ENCODE measurements at places on chromosomes 5 and 9. TPM values are rescaled to one million over a fixed set of nuclear protein-coding genes. Genes with fewer than 3 reads are reported as not detected.
A peak's percentile ranks its signal among the peaks of the same experiment; 100 is the strongest.

GRCh38 chr5:172931001-172931536 lies 28.2 kb upstream of the RPL26L1 start:
- DNase-seq, result no peak

- peak; percentile 94 for DNase-seq
These were observed 341.9 kb downstream of the TMEM167A start for GRCh38 chr5:82735160-82735789.

DNA sequence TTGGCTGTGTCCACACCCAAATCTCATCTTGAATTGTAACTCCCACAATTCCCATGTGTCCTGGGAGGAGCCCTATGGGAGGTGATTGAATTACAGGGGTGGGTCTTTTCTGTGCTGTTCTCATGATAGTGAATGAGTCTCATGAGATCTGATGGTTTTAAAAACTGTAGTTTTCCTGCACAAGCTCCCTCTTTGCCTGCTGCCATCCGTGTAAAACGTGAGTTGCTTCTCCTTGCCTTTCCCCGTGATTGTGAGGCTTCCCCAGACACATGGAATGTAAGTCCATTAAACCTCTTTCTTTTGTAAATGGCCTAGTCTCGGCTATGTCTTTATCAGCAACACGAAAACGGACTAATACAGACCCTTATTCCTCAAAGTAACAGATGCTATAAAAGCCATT lies 94.1 kb downstream of the DOCK2 start:
- DNase-seq, result no peak

GRCh38 chr5:73922875-73923557 lies 297.0 kb downstream of the ARHGEF28 start:
- DNase-seq, result no peak

- no peak for DNase-seq
These were observed 8.9 kb upstream of the SLC25A48 start for GRCh38 chr5:135825373-135826220.

DNA sequence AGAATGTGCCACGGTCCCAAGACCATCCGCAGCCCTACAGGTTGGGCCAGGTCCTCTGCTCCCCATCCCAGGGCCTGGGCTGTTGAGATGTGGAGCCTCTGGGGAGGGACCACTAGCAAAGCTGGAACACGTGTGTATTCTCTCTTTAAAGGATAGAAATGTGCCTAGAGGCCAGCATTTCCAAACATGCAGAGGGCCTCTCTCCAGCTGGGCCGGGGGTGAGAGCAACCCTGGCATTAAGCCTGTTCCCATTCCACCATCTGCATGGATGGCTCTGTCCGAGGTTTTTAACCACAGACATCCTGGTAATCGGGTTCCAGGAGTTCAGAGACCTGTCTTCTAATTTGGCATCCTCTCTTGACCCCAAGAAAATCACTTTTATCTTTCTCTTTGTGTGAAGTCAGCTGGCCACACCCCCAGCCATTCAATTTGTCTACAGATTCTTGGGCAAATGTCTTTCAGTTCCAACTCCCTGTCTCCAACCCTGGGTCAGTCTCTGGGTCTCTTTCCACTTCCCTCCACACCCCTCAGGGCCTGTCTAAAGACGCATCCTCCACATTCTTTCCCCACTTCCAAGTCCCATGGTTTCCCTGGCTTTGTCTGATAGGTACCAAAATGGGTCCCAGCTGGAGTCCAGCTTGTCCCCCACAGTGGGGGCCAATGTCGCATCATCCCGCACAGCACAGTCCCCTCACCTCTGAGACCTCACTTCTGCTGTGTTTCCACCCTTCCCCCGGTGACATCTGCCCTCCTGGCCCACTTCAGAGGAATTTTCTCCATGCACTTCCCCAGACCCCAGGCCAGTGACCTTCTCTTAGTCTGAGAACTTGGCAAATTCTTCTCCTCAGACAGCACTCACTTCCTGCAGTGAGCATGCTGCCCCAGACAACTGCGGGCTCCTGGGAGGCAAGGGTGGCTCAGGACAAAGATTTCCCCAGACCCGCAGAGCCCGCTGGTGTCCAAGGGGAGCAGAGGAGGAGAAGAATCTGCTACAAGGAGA lies 56.8 kb downstream of the PTPDC1 start:
- no peak for DNase-seq

DNA sequence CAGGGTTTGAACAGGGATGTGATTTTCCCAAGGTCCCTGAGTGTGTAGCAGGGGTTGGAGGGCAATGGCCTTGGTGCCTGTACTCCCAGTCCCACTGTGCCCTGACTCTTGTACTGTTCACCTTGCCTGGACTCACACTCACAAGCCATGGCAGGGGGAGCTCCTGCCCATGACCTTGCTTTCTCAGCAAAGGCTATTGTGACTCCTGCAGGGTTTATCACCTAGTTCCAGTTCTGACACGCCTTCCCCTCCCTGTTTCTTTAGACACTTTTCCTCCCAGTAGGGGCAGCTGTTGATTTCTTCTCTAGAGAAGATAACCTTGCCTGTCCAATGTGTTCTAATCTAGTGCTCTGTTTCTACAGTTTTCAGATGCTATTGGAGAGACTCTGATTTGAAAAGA lies 139.5 kb downstream of the FSTL4 start:
- DNase-seq, result no peak

DNA sequence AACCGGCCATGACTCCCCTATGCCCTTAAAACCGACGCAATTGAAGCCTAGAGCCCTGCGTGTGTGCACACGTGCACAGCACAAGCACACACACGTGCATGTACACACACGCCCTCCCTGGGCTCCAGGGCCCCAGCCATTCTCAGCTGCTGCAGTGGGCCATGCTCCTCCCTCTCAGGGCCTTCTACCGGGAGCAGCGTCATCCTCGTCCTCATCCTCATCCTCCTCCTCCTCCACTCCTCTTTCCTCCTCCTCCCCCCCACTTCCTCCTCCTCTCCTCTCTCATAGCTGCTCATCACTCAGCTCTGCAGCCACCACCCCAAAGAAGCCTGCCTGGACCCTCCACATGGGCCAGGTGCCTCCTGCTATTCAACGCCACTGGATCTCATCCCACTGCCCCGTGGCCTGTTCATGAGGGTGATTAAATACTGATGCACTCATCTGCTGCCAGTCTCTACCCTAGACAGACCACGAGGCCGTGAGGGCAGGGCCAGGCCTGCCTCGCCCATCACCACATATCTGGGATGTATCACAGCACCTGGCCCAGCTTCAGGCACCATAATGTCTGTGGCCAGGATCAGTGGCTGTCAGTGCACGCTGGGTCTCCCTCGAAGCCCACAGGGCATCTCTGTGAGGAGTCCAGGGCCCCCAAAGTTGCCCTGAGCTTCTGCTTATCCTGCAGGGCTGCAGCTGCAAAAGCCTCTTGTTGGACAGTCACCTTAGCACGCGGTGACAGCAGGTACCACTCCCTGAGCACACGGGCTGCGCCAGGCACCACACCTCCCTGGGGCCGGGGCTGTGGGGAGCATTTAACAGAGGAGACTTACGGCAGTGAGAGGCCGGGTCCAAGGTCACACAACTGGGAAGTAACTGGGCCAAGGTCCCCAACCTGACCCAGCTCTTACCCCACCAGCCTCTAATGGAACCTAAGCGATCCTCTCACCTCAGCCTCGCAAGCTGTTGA lies 9.8 kb downstream of the FAM78A start:
- no peak for DNase-seq

GRCh38 chr5:56106837-56107236 lies 112.1 kb upstream of the IL6ST start:
- DNase-seq, result no peak

DNA sequence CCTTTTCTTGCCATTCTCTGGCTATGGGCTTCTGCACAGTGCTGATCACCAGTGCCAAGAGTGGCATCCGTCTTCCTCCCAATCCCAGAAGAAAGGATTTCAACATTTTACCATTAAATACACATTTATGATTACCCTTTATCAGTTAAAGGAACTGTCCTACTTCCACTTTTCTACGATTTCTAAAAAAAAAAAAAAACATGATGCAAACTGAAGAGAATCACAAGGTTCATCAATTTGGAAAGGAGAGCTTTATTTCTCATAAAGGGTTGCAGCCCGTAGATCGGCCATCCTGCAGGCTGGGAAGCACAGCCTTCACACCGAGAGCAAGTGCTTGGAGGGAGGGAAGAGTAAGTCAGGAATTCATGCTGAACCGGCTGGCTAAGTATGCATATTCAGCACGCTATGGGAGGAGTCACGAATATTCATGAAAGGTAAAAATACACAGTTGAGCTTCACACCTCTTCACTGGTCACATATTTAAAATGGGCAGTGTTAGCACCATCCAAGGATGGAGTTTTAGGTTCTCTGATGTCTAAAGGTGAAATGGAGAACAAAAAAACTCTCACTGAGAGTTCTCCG lies 52.5 kb upstream of the SEMA4D start:
- DNase-seq, result no peak

GRCh38 chr5:177294632-177295031 lies 8.9 kb downstream of the RAB24 start:
- DNase-seq, result no peak

DNA sequence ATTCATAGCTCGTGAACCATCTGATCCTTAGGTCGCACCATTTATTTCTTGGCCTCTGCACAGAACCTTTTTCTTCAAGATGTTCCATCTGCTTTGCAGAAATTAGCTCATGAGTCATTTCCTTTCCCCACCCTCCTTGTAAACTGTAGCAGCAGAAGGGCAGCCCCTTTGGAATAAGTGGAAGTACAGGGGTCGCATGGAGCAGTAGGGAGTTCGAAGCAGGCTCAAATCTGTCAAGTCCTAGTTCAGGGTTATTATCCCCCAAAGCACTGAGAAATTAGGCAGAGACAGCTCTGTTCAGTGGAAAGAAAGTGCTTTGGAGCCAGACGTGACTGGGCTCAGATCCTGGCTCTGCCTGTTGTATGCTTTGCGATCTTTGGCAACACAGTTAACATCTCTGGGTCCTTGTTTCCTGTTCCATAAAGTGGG lies 84.2 kb downstream of the SGCD start:
- DNase-seq, result no peak

- DNase-seq, result no peak
These were observed 203.2 kb downstream of the CD180 start for GRCh38 chr5:66993448-66993847.

- DNase-seq, result peak; percentile 19
These were observed 15.5 kb downstream of the ZBTB34 start for GRCh38 chr9:126875756-126876510.

DNA sequence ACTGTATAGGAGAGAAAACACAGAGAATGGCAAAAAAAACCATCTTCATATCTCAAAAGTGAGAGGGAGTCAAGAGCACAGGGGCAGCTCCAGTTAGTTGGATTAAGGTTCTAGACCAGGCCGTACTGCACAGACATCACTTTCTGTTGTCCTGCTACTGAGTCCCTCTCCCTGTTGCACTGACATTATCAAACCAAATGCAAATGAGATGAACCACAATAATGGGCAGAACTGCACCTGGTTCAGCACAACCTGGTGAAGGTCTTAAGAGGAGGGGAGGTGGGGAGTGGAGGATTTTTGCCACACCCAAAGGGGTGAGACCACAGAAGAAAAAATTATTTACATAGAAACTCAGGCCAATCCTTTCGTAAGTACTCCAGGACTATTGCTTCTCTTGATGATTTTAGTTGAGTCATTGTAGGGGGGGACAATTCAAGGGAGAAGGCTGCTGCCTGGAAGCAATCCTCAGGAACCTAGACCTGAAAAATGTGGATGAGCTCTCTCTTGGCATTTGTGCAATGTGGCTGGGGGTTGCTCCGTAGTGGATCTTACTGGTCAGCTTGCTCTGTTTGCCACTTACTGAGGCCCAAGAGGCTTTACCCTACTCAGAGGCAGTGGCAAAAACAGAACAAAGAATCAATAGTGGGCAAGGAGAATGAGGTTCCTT lies 94.5 kb upstream of the PPP1R2B start:
- no peak for DNase-seq

GRCh38 chr5:173458828-173459609 lies 130.8 kb upstream of the STC2 start:
- no peak for DNase-seq

DNA sequence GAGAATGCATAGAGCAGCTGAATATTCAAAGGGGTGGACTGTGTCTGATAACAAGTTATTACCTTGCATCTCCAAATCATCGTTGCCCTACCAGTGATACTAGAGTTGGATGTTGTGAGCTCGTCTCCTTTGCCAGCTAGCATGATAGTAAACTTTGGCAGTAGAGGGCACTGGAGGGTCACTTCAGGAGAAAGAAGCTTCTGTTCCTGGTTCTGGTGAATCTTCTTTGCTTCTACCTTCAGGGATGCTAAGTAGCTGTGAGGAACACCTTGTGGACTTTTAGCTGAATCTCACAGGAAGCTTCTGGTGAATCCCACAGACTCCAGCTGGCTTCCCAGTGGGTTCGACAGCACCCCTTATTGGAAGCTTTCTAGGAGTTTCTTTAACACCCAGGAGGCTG lies 626.6 kb upstream of the SGCD start:
- no peak for DNase-seq

DNA sequence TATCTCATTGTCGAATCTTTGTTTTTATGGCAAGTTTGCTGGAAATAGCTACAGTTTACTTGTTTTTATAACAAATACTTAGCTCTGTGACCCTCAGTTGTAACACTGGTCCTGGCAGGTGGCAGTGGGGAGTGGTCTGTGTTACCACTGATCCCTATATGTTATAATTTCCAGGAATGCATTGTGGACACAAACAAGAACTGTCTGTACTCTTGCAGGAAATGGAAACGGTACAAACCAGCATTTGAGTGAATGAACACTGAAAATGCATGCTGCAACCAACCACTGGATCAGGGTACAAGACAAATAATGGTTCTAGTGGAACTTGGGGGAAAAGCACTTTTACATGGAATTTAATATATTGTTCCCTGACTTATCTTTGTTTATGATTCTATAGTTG lies 66.5 kb upstream of the PJA2 start:
- no peak for DNase-seq

GRCh38 chr5:160565376-160565775 lies 143.7 kb downstream of the PTTG1 start:
- peak; percentile 43 for DNase-seq

DNA sequence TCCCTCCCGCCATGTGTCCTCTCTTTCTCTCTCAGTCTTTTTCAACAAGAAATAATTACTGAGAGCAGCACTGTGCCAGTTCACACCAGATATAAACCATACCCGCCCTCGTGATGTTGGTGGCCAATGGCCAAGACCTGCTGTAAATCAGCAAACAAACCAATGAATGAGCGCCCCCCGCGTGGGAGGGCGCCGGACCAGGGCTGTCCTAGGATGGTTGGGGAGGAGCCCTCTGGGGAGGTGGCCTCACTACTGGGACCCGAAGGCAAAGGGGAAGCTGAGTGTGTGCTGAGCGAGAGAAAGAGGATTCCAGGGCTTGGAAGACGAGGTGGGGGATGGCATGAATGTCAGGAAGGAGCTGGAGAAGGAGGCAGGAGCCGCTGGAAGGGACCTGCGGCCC lies 51.2 kb upstream of the BARHL1 start:
- DNase-seq, result no peak

The RANBP17 gene
- total RNA-seq, result not detected

The IL31RA gene
- 0.24 TPM for total RNA-seq

The PCDHGA1 gene
- total RNA-seq, result 2.3 TPM

The PDLIM4 gene
- 8.9 TPM for total RNA-seq

The MRPS2 gene
- total RNA-seq, result 88.8 TPM

The PARP8 gene
- 18.0 TPM for total RNA-seq

The FOXD4L4 gene
- total RNA-seq, result not detected

The SLC25A48 gene
- total RNA-seq, result not detected

The RLN2 gene
- not detected for total RNA-seq

The PCDHGA8 gene
- 2.2 TPM for total RNA-seq

The CYLC2 gene
- not detected for total RNA-seq

The PCA3 gene
- not detected for total RNA-seq

The IL13 gene
- total RNA-seq, result not detected

The ARHGEF39 gene
- total RNA-seq, result 25.0 TPM

The OR2K2 gene
- not detected for total RNA-seq

All from A673 (cell line).